Stimulated activated CD8-positive, alpha-beta memory T cell treated with anti-CD3 and anti-CD28 coated beads, Interleukin-4, amount 100 ng/mL, for 24 hours (primary cell): ENCODE measurements at places on chromosomes 5 and 9.

DNA sequence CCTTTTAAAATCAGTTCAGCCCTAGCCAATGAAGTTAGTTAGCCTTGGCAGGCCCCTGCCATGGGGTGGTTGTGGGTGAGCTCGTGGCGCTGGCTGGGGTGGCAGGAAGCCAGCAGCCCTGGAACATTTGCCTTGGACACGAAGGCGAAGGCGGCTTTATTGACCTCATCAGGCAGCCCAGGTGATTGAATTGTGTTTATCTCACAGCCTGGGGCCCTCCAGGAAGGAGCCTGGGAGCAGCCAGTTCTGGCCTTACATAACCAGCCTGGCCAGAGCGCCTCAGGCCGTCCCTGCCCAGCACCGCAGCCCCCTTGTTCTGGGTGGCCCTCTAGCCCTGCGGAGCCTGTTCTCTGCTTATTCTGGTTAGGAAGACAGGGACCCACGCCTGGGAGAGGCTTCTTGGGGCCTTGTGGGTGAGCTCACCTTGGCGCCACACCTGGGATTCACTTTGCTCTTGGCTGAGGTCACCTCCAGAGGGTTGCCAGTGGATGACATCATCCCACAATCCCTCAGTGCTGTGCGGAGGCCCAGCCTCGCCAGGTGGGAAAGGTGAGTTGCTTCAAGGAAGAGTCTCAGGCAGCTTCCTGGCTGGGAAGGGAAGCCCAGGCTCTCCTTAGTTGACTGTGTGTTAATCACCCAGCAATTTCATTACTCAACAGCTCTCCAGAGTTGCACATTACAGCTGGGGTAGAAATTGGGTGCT, 54.4 kb upstream of the RPL26L1 start:
- no peak for DNase-seq

GRCh38 chr5:124979251-124979650, 232.8 kb upstream of the ZNF608 start:
- no peak for DNase-seq

DNA sequence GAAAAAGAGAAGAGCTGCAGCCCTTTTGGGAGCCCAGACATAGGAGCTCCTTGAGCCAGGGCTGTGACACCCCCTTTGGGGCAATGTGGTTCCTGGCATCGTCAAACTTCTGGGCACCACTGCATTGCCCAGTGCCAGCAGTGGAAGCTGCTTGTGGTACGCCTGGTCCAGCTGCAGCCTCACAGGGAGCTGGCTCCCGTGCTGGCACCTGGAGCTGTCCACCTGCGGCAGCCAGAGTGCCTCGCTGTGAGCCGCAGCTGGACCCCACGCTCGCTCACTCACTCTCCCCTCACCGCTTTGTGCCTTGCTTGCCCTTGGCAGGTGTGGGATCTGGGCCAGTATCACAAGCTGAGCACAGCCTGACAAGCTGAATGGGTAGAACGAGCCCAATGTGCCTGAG, 1150.8 kb upstream of the CDH6 start:
- DNase-seq: no peak

DNA sequence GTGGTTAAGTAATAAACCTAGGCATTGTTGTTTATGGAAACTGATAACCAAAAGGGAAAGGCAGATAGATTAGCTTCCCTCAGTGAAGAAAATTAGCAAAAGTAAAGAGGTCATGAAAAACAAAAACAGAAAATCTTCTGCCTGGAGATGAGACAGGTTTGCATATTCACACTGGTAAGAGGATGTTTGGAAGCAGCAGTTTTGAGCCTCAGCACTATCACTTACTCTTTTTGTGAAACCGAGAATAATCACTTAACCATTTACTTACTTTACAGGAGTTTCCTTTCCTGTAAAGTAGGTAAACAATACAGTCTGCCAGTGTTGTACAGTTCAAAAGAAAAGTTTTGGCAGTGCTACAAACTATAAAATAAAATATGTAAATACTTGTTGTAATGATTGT, 35.5 kb upstream of the EMB start:
- DNase-seq: no peak

GRCh38 chr5:132426525-132427138, 57.1 kb downstream of the SLC22A5 start:
- DNase-seq: peak; percentile 58

DNA sequence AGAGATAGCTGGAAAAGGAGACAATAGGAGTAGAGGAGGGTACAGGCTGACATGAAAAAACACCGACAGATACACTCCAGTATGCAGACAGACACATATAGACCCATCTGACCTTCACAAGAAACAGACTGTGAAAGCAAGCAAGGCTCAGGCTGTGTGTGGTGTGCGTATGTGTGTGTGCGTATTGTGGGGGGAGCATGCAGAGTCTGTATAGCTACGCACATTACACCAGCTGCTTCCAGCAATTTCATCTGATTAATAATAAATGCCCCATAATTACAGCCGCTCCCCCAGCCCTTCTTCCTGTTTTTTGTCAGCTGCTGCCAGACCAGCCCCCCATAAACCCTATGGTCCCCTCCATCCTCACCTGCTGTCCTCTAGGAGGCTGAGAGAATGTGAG, 6.7 kb downstream of the CNTFR start:
- no peak for DNase-seq

- no peak for DNase-seq
Observed at GRCh38 chr9:1528456-1528855, 478.3 kb downstream of the DMRT2 start.

DNA sequence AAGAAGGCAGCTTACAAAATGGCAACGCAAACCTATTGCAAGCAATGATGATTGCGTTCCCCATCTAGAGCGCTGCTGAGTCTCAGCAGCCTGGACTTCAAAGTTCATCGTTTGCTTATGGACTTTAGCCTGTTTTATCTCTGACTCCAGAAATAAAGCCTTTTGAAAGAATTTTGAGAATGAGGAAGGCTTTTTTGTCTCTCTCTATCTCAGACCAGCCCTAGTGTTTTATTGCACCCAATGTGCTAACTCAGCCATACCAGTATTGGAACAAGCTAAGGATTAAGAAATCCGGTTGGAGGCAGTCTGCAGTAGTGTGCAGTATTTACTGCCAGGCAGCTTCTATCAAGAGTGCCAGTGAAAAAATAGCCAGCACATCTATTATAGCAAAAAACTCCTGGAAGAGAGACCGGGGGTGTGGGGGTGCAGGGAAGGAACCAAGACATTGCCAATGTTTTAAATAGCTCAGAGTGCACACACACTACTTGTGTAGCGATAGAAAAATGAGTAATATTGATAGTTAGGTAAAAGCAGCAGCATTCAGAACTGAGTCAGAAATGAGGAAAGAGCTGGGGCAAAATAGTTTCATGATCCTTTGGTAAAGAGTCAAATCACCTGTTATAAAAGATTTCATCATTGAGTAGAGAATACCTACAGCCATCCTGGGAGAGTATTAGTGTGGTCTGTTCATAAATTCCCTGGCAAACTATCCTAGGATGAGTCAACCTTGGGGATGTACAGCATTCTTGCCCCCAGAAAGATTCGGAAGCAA, 219.0 kb downstream of the ZNF608 start:
- DNase-seq: no peak

DNA sequence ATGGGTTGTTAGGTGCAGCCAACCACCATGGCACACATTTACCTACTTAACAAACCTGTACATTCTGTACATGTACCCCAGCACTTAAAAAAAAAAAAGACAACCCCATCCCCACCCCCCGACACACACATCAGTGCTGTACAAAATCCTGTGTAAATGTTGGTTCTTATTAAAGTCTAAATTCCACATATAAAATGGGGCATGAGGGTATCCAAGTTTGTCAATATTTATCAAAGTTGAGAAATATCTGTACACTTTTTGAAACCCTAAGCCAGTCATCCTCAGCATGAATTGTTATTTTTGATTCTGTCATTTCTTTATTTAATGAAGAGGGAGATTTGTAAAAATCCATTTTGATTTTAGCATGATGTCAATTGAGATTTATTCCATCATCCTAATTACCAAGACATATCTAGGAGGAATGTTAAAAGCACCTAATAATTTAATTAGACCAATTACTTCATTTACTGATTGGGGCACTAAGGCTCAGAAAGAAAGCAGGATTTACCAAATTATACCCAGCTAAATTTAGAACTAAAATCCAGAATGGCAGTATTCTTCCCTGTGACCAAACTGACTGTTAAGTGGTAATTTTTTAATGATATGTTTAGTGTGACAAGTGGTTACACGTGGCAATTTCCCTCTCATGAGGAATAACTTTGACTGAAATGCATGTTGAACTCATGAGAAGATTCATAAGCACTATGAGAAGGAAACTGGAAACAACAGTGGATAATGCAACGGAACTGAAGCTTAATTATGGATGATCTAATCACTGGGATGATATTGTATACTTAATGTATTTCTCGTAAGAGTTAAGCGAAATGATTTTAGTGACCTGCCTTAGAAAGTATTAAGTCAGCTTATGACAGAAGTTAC, 195.9 kb downstream of the SGCD start:
- DNase-seq: no peak

GRCh38 chr5:41203033-41203432, 10.3 kb downstream of the C6 start:
- no peak for DNase-seq

- no peak for DNase-seq
Observed at GRCh38 chr5:83724935-83725334, 4.3 kb upstream of the HAPLN1 start.

DNA sequence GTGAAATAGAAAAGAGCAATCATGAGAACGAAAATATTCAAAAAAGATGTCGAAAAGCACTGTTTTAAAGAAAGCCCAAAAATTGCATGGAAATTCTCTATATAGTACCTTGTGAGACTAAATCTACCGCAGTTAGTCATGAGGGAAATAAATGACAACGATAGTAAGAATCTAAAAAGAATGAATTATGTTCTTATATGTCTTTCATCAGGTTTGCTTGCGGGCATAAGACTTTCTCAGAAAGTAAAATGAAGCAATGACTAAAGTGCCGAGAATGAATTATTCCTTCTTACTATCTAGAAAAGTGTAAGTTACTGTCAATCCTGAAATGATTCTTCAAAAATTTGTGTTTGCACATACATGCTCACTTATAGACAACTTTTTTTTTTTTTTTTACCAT, 26.4 kb downstream of the PTPRD start:
- no peak for DNase-seq

DNA sequence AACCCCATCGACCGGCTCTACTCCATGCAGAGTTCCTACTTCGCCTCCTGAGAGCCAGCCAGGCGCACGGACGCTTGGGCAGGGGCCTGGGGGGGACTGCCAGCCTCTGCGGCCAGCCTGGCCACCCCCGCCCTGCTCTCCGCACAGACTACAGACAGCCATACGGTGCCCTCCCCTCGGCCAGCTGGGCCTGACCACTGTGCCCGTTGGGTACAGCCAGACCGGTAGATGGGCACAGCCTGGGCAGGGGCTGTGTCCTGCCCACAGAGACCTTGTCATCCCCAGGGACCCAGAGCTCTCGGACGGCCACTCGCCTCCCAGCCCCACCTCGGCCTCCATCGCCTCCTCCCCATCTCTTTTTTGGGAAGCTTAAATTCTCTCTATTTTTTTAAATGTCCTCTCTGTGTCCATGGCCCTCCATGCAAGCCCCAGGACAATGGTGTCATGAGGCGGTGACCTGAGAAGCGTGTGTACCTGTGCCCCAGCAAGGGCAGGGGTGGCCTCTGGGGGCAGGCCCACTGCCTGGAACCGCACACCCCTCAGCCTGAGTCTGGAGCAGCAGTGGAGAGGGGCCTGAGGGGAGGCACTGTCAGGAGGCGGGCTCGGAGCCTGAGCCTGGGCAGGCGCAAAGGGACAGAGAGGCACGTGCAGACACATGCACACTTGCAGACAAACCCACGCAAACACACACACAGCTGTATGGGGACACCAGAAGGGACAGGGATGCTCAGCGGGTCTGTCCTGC, 82.8 kb downstream of the LMX1B start:
- DNase-seq: no peak

GRCh38 chr5:157714596-157714864, 16.7 kb upstream of the THG1L start:
- no peak for DNase-seq

DNA sequence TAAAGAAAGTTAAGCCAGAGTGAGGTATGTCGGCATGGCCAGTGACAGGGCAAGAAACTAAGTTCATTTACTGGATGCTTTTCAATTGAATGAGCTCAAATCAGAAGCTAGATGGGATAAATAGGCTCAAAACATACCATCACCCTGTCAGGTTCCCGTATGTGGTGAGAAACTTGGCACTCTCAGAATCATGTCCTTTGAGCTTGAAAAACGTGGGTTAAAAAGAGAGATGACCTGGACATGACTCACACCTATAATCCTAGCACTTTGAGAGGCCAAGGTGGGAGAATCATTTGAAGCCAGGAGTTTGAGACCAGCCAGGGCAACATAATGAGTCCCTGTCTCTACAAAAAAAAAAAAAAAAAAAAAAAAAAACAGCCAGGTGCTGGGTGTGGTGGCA, 121.7 kb upstream of the RGMB start:
- no peak for DNase-seq

DNA sequence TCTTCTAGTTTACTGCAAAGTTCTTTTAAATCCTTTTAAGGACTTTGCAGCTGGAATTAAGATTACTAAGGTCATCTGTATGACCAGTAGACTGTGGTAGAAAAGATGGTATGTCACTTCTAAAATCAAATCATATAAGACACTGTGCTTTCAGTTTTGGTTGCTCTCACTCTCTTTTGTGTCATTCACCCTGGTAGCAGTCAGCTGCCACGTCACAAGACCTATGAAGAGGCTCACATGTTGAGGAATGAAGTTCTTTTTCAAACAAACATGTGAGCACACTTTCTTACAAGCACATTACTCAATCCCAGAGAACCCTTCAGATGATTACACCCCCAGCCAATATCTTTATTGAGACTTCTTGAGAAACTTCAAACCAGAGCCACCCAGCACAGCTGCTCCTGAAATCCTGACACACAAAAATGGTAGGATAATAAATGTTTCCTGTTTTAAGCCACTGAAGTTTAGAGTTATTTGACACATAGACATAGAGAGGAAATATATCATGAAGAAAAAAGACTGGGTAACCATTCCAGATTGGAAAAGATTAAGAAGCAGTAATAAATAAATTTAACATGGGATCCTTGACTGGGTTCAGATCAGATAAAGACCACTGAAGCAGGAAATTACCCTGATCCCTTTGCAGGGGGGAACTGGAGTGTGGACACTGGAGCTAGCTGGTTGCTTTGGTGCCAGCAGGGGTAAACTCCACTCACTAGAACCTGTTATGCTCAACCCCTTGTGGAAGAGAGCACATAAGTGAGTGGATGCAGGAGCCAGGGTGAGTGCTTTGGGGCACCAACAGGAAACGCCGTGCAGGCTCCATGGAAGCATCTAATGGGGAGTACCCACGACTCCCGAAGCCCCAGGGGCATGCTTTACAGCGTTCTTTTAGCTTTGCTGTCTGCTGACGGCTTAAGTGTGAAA, 64.1 kb downstream of the SLCO4C1 start:
- no peak for DNase-seq

- no peak for DNase-seq
Observed at GRCh38 chr5:167392240-167392639, 899.2 kb upstream of the WWC1 start.

GRCh38 chr5:158958021-158958994, 141.4 kb downstream of the EBF1 start:
- no peak for DNase-seq

GRCh38 chr5:458547-459353, 15.8 kb downstream of the EXOC3 start:
- DNase-seq: peak; percentile 62

GRCh38 chr9:98259791-98260190, 4.3 kb upstream of the TBC1D2 start:
- DNase-seq: no peak

- no peak for DNase-seq
Observed at GRCh38 chr5:31531543-31531887, 378 bp downstream of the DROSHA start.
